ENCODE measurements at places on chromosomes 5 and 9.
A peak's percentile ranks its signal among the peaks of the same experiment; 100 is the strongest.

GRCh38 chr5:98938464-98938863 lies 9.7 kb upstream of the CHD1 start:
- DNase-seq = no peak

DNA sequence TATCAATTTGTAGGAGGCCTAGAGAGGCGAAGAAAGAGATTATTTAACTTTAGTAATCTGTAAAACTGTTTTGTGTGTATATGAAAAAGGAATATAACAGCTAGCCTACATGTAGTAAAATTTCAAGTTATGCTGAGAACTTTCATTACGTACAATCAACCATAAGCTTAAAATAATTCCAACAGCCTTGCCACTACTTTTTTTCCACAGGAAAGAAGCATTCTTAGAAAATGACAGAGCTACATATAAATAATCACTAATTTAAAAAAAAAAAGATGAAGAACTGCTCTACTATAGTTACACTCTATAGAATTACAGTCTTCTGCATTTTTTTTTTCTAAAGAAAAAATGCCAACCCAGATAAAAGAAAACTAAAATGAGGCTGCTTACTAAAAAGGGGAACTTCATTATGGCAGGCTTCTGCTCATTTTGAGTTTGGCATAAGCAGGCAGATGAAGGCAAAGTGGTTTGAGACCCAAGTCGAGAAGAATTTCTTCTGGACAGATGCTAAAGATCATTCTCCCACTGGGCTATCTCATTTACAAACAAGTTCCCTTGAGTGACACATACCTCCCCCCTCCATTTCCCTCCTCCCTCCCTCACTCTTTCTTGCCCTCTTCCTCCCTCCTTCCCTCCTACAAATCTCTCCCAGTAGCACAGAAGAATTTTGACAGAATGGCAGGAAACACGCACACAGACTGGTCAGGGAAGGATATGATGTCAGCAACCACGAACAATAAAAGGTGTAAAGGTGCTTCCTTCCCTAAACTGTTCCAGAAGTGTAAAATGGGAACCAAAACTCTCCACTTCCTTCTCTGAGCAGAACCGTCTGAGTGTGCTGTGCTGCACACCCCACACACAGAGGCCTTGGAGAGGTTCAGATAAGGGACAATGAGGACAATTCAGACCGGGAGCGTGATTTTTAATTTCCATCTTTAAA lies 56.1 kb downstream of the MEF2C start:
- DNase-seq = peak; percentile 18

DNA sequence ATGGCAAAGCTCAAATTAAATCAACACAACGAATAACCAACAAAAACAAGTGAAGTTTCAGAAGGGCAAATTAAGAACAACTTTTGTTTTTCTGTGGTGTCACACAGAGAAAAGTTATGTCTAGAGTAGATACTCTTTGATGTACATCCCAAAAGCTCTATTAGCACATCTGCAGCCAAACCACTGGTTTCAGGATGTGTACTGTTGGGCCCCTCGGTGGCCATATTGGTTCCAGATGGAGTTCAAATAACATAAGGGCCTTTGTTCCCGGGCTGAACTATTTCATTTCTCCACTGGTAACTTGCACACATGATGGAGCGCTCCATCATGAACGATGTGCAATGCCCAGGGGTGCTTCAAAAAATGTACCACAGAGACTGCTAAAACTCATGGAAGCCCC lies 126.1 kb downstream of the SEMA5A start:
- no peak for DNase-seq

GRCh38 chr5:40224421-40224820 lies 455.3 kb upstream of the PTGER4 start:
- DNase-seq = no peak

DNA sequence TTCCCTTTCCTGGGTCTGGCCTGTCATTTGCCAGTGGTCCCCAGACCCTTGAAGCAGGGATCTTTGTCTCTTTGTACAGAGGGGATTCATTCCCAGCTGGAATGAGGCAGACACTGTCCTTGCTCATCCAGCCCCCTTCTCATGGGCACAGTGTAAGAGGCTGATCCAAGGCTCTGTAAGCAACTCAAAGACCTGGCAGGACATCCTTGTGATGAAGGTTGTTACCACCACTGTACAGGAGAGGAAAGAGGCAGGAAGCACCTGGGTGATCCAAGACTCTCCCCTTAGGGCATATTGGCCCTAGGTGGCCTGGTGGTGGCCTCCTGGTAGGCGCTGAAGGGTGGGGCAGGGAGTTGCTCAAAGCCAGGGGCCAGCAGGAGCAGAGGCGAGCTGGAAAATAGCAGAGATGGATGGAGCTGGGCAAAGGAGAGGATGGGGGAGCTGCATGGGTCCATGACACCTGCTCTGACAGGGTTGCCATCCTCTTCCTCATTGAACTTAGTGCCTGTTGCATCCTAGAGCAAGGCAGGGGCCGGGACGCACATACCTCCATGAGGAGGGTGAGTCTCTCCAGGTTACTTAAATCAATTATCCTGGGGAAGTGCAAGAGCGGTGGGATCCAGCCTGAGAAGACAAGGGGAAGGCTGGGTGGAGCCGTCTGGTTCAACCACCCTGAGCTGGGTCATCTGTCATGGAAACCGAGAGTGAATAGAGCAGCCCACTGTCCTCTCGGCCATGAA lies 9.8 kb upstream of the GADD45G start:
- DNase-seq = no peak
